ENCODE measurements at places on chromosomes 16 and 17. TPM values are rescaled to one million over a fixed set of nuclear protein-coding genes. Genes with fewer than 3 reads are reported as not detected.

Gene COIL
- total RNA-seq, result 20.3 TPM

Gene AOC2
- 0.42 TPM for total RNA-seq

Gene REXO5
- total RNA-seq, result 16.1 TPM

Gene FBRS
- 18.8 TPM for total RNA-seq

Gene SLC12A3
- 0.16 TPM for total RNA-seq

Gene SLC2A4
- total RNA-seq, result 11.6 TPM

Gene GAST
- total RNA-seq, result not detected

Gene FNDC8
- total RNA-seq, result not detected

Gene DPEP2
- 2.3 TPM for total RNA-seq

Gene APOBR
- 0.69 TPM for total RNA-seq

GRCh38 chr16:49635591-49636581 lies 220.0 kb downstream of the ZNF423 start:
- DNase-seq, result no peak

- no peak for DNase-seq
Measured at GRCh38 chr16:31331141-31331764, 23.7 kb upstream of the ITGAX start.

- no peak for DNase-seq
Measured at GRCh38 chr16:77043076-77043475, 147.9 kb upstream of the MON1B start.

DNA sequence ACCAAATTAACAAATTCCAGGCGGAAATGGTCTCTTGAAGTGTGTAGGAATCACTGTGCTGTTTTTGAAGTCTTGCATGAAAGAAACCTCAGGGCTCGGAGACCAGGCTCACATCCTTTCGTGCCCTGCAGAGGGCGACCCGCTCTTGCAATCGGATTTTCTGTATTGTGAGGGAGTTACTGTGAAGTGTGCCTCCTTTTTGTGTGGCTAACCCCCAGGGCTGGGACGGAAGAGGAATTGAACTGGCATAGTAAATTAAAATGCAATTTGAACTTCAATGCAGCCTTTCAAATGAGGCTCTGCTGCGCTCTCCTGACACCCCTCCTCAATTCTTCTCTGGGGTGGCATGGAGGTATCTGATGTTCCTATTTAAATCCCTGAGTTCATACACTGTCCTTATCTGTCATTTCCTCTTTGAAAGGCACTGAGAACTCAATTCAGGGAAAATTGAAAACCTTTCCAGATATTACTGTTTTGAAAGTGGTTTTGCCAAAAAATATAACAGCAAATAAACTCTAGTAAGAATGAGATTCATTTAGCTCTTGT lies 51.5 kb upstream of the MGAT5B start:
- no peak for DNase-seq

DNA sequence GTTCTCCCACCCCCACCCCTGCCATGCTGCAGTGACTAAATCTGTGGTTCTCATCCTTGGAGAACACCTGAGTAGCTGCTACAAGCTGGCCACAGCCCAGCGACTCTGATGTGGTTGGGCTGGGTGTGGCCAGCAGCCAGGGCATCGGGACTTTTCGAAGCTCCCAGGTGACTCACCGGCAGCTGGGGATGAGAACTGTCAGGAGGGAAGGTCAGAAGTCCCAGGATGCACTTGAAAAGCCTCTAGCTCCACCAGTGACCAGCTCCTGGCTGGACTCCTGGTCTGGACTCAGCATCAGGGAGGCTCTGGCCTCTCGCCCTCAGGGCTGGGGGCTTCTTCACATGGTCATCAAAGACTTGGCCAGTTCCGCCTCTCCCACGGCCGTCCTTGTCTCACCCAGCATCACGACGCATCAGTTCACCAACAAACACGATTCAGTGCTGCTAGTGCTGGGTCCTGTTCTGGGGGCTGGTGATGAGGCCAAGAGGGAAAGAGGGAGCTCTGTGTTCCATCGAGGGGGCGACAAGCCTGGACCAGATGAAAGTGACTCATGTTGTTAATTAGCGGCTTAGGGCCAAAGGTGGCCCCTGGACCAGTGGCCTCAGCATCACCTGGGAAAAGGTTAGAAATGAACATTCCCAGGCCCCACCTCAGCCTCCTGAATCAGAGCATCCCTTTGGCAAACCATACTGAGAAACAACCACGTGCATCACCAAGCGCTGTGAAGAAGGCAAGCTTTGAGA lies 3.9 kb upstream of the C17orf99 start:
- no peak for DNase-seq

GRCh38 chr16:68760671-68761275 lies 23.7 kb downstream of the CDH1 start:
- DNase-seq, result no peak

GRCh38 chr16:72736074-72736473 lies 311.9 kb downstream of the ZFHX3 start:
- no peak for DNase-seq

- DNase-seq, result no peak
Measured at GRCh38 chr17:39801055-39801454, 63.1 kb downstream of the IKZF3 start.

DNA sequence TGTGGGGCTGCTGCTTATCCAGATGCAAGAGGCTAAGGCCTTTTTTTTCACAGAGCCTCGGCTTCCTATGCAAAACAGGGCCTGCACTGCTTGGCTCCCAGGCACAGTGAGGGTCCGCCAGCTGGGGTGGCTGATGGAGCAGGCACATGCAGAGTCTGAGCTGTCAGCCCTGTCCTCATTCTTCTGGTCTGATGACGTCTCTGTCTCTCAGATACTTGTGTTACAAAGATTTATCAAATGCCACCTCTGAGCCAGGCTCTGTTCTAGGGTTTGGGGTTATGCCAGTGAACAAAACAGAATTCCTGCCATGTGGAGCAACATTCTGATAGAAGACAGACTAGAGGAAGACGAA lies 4.8 kb downstream of the RNF40 start:
- DNase-seq, result no peak

- DNase-seq, result no peak
Measured at GRCh38 chr17:45404870-45405249, 27.8 kb downstream of the ARHGAP27 start.

DNA sequence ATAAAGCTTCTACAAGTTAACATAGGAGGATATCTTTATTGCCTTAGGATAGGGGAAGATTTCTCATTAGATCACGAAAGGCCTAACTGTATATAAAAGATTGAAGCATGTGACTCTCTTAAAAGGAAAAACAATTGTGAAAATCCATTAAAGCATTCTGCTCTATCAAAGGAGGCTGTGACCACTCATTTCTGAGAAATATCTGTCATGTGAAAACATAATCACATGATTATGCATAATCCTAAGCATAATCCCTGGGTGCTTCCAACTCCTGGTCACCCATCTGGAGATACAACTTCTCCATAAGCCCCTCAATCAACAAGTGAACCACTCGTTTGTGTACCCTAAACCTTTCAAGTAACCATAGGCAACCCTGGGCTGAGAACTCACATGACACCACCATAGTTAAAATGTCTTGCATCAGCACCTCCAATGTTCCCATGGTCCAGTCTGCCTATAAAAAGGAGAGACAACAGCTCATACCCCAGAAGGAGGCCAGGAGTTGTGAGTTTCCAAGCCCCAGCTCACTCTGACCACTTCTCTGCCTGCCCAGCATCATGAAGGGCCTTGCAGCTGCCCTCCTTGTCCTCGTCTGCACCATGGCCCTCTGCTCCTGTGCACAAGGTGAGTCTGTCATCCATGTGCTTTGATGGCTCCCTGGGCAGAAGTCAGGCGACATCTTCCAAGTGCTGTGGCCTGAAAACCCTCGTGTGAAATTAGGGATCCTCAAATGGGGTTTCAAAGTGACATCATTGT lies at the start of gene CCL18:
Gene CCL18 (plus strand): TSS at position 487 of the 756 bp plus-strand sequence. CDS start 71 bp downstream, at position 558.
- no peak for DNase-seq

DNA sequence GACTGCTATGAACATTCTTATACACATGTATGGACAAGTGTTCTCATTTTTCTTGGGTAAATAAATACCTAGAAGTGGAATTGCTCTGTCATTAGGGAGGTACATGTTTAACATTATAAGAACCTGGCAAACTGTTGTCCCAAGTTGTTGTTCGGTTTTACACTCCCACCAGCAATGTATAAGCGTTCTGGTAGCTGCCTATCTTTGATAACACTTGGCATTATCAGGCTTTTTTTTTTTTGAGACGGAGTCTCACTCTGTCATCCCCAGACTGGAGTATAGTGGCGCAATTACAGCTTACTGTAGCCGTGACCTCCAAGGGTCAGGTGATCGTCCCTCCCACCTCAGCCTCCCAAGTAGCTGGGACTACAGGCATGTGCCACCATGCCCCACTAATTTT lies 16.3 kb downstream of the ATAD5 start:
- no peak for DNase-seq

Data from urinary bladder (tissue), 4 donors.